Stimulated activated CD4-positive, alpha-beta T cell treated with anti-CD3 and anti-CD28 coated beads, TNF-alpha, amount 100 ng/mL, for 24 hours (primary cell): ENCODE measurements at places on chromosomes 7 and 10.

- no peak for DNase-seq
Observed at GRCh38 chr7:112223310-112223709, 16.8 kb downstream of the ZNF277 start.

- DNase-seq: no peak
Observed at GRCh38 chr10:77806511-77807157, 119.9 kb downstream of the DLG5 start.

DNA sequence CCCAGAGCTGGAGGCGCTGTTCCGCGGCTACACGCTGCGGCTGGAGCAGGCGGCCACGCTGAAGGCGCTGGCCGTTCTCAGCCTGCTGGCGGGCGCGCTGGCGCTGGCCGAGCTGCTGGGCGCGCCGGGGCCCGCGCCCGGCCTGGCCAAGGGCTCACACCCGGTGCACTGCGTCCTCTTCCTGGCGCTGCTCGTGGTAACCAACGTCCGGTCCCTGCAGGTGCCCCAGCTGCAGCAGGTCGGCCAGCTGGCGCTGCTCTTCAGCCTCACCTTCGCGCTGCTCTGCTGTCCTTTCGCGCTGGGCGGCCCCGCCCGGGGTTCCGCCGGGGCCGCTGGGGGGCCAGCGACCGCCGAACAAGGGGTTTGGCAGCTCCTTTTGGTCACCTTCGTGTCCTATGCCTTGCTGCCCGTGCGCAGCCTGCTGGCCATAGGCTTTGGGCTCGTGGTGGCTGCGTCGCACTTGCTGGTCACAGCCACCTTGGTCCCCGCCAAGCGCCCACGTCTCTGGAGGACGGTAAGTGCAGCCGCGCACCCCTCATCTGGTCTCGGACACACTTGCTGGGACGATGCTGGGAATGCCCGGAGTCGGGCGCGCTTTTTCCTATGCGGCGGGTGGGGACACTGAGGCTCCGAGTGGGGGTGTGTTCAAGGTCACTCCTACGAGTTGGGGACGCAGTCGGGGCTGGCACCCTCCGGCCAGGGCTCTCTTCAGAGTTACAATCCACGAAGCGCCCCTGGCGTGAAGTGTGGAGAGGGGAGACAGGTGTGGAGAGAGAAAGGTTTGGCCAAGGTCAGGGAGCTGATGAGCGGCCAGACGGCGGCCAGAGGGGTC, 717 bp downstream of the ADCY1 start:
- DNase-seq: no peak

DNA sequence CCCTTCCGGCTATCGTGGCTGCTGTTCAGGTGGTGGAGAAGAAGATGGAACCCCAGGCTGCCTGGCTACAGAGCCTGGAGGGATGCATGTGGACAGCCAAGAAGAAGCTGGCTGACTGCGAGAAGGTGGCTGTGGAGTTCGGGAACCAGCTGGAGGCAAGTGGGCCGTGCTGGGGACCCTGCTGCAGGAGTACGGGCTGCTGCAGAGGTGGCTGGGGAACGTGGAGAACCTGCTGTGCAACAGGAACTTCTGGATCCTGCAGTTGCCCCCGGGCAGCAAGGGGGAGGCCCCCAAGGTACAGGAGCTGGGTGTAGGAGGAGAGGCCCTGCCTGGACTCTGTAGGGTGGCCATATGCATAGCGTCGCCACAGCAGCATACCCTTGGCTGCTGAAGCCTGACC, 25.6 kb downstream of the ZNF783 start:
- no peak for DNase-seq

- no peak for DNase-seq
Observed at GRCh38 chr7:157637216-157637949, 300.6 kb downstream of the DNAJB6 start.

GRCh38 chr7:114812570-114812969, 109.3 kb upstream of the MDFIC start:
- no peak for DNase-seq

DNA sequence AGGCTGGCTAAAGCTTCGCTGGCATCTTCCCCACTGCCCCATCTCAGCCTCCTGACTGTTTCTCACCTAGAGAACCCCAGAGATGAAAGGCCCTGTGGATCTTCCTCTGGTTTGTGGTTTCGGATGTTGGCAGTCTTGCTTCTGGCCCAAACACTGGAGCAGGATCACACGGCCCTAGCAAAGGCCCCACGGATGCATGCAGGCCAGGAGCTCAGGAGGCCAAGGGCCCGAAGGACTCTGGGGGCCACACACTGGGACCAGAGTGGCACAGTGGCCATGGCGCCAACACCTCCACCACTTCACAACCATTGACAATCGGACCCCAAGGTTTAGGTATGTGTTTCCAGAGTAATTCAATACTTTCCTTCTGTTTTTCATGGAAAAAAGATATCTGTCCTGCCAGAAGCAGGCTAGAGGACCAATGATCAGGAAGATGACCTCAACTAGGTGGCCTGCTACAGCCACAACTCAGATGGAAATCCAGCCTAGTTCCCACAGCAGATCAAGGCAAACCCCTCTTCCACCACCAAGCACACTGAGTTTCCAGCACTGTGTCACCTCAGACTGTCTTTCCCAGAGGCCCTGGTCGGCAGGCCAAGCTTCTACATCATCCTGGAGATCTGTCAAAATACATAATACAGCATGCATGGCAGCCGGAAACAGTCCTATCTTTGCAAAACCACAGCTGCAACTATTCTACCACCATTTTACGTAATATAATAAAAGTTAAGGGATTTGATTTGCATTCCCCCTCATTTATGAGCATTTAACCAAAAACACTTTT, 53.0 kb downstream of the CTBP2 start:
- no peak for DNase-seq

DNA sequence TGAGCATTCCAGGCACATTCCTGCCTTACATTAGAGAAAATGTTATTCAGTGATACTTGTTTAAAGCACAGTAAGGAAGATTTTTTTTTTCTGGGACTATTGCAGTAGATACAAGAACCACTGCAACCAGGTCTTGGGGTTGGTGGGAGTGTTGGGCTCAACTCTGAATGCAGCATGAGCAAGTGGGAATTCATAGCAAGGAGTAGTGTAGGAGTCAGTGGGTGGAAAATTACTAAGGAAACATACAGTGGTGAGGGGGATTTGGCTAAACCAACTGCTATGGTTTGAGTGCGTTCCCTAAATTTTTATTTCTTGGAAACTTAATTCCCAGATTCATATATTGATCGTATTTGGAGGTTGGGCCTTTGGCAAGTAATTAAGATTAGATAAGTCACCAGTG, 22.4 kb downstream of the WAC start:
- no peak for DNase-seq

DNA sequence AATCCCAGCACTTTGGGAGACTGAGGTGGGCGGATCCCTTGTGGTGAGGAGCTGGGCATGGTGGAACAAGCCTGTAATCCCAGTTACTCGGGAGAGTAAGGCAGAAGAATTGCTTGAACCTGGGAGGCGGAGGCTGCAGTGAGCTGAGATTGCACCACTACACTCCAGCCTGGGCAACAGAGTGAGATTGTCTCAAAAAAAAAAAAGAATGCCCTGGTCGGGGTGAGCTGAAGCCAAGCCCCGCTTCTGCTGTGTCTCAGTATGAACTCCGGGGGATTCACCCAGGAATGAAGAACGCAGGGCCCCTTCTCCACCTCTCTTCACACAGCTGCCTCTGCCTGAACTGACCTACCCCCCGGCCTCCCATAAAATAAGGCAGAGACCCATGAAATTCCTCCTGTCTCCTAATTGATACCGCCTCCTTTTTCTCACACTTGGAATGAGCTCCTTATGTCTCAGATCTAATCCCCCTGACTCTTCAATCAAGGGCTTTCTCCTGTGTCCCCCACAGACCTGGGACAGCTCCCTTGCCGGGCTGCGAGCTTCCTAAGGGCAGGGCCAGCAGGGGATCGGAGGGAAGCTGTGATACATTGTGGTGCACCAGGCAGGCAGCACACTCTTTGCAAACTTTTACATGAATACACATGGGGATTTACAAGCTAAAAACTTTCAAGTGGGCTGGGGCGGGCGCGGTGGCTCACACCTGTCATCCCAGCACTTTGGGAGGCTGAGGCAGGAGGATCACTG, 911 bp upstream of the ZP3 start:
- DNase-seq: no peak

DNA sequence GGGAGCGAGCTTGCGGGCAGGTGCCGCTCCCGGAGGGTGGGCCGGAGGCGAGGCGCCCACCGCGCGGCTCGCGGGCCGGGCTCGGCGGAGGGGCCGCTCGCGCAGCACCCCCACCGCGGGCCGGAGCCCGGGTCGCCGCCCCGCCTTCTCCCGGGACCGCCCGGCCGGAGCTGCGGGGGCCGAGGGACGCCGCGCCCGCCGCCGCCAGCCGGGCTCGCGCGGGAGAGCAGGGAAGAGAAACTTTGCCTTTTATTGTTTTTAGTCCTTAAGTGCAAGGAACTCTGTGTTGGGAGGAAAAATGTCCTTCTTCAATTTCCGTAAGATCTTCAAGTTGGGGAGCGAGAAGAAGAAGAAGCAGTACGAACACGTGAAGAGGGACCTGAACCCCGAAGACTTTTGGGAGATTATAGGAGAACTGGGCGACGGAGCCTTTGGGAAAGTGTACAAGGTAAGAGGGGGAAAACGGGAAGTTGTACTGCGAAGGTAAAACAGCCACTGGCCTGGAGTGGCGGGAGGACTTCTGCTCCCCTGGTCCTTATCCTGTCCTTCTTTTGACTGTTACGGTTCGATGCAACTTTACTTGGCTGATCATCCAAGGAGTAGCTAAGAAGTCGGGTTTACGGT, 620 bp downstream of the SLK start:
- DNase-seq: no peak

- no peak for DNase-seq
Observed at GRCh38 chr7:145848691-145849090, 267.9 kb upstream of the CNTNAP2 start.
